ENCODE measurements at places on chromosomes 6 and 20.

- no peak for DNase-seq
Measured at GRCh38 chr6:75101896-75102295, 104.0 kb downstream of the COL12A1 start.

DNA sequence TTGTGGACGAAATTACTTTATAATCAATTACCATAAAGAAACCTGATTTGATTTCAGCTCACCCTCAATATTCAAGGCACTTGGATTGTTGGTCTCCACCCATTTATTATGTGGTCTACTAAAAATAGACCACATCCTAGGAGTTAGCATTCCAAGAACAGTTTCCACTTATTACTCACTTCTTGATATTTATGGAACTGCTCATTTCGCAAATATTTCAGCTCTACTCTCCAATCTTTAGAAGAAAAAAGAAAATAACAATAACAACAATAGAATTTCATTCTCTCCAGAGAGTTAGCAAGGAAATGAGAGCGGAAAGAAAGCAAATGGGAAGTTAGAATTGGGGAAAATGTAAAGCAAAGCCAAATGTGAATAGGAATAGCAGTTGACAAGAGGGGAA, 26.2 kb upstream of the HDAC2 start:
- no peak for DNase-seq

DNA sequence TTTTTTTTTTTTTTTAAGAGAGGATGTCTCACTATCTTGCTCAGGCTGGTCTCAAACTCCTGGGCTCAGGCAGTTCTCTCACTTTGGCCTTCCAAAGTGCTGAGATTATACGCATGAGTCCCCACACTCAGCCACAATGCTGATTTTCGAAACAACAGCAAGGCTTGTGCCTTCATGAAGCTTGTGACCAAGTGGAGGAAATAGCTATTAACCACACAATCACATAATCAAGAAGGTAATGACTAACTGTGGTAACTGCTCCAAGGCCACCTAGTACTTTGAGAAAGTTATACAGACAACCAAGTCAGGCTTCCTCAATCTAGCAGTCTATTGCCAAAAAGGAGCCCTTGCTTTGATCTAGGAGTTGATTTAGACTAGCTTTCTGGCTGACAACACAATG, 46.3 kb downstream of the SOD2 start:
- no peak for DNase-seq

- DNase-seq: no peak
Measured at GRCh38 chr6:149915970-149916865, 6.7 kb downstream of the RAET1G start.

DNA sequence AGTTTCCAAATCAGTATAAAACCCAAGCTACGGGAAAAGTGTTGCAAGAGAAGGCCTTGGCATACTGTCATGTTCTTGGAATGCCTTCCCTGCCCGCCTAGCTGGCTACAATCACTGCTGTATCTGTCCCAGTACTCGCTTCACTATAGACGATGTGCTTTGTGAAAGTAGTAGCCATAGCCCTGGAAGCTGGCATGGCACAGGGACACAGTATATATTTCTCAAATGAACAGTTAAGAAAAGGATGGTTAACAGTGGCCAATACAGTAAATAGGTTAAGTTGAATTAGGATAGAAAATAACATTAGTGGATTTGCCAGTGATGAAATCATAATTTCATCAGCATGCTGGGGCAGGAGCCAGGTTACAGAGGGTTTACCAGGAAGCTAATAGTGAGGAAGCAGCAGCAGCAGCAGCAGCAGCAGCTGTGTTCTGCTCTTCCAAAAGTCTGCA, 499.3 kb downstream of the CDKAL1 start:
- DNase-seq: no peak

DNA sequence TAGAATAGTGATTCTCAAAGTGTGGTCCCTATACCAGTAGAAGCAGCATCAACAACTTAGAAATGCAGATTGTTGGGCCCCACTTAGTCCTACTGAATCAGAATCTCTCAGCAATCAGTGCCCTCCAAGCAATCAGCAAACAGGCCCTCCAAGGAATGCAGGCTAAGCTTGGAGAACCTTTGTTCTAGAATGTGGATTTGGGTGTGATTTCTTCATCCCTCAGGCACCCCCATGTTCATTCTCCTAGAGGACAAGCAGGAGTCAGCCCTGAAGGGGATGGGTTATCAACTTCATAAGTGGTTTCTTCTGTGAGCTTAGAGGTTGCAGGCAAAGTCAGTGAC, 40.5 kb upstream of the TAF8 start:
- DNase-seq: no peak
